ENCODE measurements at places on chromosomes 3 and 15.

- no peak for DNase-seq
These were observed 531 bp downstream of the LZTFL1 start for GRCh38 chr3:45841420-45841756.

DNA sequence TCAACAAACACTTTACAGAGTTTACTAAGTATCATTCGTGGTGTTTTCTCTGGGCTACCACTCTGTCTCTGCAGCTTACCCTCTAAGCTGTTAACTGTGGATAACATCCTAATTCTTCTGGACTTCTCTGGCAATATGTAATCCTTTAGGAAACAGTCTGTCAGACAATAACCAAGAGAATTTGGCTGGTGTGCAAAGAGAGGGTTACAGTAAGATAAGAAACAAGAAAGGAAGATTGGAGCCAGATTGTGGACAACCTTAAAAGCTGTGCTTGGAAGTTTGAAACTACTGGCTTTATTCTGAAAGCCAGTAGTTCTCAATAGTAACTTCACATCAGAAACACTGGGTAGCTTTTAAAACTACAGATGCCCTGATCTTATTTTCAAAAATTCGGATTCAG lies 778 bp downstream of the ARL6 start:
- no peak for DNase-seq

DNA sequence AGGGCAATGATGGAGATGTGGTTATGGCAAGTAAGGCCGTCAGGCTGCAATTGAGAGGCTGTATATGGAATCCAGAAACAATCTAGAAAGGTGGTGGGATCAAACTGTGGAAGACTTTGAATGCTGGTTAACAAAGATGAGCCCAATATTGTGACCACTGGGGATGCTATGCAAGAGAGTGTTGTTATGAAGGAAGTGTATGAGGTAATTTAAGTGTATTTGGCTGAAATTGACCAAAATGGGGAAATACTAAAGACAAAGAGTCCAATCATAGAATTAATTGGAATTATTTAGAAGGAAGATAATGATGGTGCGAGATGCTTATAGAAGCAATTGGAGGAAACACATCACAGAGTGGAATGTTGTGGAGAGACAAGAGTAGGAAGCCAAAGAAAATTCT lies 24.5 kb downstream of the BTLA start:
- DNase-seq, result no peak

- no peak for DNase-seq
These were observed 140.5 kb upstream of the SGO1 start for GRCh38 chr3:20326541-20326940.

GRCh38 chr3:112651071-112651470 lies 10.1 kb upstream of the CCDC80 start:
- no peak for DNase-seq

- no peak for DNase-seq
These were observed 20.9 kb downstream of the IL12A start for GRCh38 chr3:160009525-160009924.

DNA sequence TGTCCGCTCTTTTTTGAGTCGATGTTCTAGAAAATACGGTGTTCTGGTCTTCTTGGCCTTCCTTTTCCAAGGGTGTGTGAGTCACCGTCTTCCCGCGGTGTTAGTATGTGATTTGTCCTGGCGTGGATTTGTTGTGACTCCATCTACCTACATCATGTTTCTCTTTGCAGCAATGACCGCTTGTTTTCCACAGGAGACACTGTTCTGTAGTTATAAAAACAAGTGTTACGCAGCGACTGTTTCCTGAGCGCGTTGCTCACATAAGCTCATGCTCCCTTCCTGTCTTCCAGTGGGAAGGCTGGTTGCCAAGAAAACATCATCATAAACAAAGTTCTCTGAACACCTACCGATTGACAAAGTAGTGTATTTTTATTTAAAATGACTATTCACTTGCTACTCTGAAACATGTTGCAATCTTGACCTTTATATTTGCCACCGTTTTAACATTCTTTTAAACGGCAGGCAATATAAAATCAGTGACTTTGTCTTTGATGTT lies 19.0 kb downstream of the USP13 start:
- DNase-seq, result no peak

DNA sequence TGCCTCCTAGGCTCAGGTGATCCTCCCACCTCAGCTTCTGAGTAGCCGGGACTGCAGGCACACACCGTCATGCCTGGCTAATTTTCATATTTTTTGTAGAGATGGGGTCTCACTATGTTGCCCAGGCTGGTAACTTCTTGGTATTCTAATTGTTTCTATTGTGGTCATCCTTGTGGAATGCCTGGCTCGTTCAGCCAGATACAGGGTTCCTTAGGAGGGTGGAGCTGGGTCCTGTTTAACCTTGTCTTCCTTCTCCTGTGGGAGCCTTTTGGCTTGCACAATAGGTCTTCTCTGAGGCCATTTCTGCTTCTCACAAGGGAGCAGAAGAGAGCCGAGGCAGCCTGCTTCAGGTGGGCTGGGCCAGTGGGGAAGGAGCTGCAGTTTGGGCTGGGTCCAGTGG lies 15.7 kb downstream of the PLEKHO2 start:
- no peak for DNase-seq

GRCh38 chr3:120090422-120090821 lies 3.8 kb downstream of the GSK3B start:
- DNase-seq, result no peak

DNA sequence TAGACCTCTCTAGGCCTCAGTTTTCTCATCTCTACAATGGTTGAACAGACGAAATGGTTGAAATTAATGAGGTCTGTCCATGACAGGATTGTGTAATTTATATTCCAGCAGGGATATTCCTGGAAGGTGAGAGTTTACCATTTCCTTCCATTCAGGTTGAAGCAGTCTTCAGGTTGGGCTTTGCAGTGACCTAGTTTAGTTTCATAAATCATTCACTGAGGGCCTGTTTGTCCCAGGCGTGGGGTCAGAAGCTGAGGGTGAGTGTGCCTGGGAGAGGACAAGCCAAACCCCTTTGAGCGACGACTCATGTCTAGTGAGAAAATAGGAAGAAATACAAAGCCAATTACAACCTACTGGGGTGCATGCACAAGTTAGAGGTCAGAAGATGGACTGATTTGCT lies 57.2 kb upstream of the CACNA2D3 start:
- no peak for DNase-seq

- no peak for DNase-seq
These were observed 152.3 kb downstream of the SV2B start for GRCh38 chr15:91252322-91252721.
